ENCODE measurements at places on chromosomes 5 and 9. TPM values are rescaled to one million over a fixed set of nuclear protein-coding genes. Genes with fewer than 3 reads are reported as not detected.

Gene ADAMTS19
- total RNA-seq, result 1.3 TPM

Gene BARHL1
- not detected for total RNA-seq

- DNase-seq, result no peak
Observed at GRCh38 chr5:115985802-115986757, 23.8 kb downstream of the LVRN start.

GRCh38 chr5:176772271-176773210 is 37.8 kb upstream of the UNC5A start:
- DNase-seq, result no peak

DNA sequence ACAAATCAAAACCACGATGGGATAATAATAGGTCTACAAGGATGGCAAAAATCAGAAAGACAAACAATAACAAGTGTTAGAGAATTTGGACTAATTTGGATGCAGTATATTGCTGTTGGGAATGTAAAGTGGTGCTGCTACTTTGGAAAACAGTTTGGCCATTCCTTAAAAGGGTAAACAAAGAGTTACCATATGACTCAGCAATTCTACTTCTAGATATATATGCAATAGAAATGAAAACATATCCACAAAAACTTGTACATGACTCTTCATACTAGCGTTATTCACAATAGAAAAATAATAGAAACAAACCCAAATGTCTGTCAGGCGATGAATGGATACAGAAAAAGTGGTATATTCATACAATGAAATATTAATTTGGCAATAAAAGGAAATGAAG is 58.3 kb downstream of the JAK2 start:
- DNase-seq, result no peak

GRCh38 chr5:102678267-102679058 is 76.6 kb upstream of the PAM start:
- no peak for DNase-seq

Gene BNC2
- total RNA-seq, result 1.8 TPM

DNA sequence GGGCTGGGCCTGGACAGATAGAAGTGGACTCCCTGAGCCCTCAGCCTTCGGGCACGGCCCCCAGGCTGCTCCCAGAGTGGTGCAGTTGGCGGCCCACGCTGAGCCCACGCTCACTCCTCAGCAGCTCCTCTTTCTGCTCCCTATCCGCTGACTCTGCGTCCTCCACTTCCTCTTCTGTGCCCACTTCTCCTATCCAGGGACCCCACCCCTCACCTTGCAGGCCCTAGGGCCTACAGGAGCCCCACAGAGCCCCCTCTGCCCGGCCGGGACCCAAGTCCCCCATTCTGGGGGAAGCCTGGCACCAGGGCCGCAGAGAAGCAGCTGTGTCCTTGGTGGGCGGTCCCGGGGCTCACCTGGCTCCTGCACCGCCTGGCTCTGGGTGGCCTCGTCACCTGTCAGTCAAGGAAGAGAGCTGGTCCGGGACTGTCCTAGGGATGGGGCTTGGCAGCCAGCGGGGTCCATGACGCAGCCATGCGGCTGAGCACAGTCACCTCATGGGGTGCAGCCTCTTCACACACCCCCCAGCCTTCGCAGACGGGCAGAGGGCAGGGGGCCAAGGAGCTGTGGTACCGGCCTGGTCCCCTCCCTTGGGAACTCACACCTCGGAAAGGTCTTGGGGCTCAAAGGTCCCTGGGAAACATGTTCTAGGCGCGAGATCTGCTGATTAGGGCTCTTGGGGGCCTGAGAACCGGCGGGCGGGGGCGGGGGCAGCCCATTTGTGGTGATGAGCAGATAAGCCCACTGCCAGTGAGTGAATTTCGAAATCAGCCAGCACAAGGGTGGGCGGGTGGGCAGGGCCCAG is 5.4 kb upstream of the NRARP start:
- DNase-seq, result peak; percentile 87

Gene PROB1
- 1.3 TPM for total RNA-seq

GRCh38 chr9:76730801-76731200 is 33.4 kb upstream of the PCA3 start:
- no peak for DNase-seq

Gene DIRAS2
- total RNA-seq, result 0.52 TPM

GRCh38 chr9:116555119-116555518 is 132.0 kb upstream of the TRIM32 start:
- no peak for DNase-seq

DNA sequence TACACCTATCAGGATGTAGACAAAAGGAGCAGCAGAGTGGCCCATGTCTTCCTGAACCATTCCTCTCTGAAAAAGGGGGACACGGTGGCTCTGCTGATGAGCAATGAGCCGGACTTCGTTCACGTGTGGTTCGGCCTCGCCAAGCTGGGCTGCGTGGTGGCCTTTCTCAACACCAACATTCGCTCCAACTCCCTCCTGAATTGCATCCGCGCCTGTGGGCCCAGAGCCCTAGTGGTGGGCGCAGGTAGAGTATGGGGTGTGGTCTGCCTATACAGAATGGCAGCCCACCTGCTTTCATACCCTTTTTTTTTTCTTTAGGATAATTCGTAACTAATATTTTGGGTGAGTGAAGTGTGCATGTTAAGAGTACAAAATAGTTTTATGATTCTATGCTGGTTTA is 1.1 kb downstream of the SLC27A6 start:
- no peak for DNase-seq

DNA sequence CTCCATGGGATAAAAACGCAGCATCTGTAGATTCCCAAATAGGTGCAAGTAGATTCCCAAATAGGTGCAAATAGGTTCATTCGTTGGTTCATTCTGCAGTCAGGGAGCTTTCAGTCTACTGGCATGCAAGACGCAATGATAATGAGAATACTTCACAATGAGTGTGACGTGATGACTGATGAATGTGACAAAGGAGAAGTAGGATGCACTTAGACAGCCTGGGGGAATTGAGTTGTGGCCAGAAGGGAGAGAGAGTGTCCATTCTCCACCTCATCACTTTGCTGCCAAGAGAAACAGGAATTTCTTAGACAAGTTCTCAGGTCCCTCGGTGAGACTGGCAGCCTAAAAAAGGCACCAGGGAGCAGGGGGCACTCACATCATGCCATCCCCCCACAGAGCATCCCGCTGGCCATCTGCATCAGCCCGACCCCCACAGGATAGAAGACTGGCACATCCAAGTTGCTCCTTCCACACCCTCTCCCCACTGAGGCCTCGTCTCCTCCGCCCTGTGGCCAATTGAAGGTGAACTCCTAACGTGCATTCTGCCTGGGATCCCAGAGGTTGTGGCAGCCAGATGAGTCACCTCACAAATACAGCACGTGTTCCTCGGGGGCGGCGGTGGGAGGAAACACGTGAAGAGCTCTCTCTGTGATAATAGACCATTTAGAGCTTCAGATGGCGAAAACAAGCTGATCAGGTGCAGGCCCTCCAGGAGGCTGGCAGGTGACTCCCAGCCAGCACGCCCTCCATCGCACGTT is 19.9 kb upstream of the KCNIP1 start:
- peak; percentile 47 for DNase-seq

DNA sequence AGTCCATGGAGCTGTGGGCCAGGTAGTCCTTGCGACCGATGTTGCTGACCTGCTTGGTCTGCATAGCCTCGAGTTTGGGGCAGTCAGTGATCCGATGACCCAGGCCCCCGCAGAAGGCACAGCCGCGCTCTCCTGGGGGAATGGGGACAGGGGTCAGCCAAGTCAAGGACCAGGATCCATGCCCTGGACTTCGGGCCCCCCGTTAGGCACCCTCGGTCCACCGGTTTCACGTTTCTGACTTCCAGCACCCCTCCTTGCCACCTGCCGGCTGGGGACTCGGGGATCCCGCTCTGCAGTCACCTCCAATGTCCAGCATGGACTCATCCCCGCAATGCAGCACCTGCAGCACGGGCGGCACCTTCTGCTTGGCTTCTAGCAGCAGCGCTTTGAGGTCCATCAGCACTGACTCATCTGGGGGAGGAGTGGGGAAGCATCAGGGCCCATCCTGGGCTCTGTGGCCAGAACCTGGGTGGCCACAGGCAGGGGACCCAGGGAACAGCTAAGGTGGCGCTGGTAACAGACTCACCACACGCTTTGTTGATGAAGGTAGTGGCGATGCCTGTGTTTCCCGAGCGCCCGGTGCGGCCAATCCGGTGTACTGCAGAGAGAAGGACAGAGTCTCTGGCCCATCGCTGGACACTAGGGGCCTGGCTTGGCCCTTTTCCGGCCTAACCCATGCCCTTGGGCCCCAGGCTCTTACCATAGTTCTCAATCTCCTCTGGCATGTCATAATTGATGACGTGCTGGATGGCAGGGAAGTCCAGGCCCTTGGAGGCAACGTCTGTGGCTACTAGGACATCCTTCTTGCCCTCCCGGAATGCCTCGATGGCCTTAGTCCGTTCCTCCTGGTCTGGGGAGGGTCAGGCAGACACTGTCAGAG is 2.4 kb upstream of the DOK3 start:
- no peak for DNase-seq

Gene DMRT2
- not detected for total RNA-seq

Gene ZDHHC11B
- total RNA-seq, result 8.9 TPM

DNA sequence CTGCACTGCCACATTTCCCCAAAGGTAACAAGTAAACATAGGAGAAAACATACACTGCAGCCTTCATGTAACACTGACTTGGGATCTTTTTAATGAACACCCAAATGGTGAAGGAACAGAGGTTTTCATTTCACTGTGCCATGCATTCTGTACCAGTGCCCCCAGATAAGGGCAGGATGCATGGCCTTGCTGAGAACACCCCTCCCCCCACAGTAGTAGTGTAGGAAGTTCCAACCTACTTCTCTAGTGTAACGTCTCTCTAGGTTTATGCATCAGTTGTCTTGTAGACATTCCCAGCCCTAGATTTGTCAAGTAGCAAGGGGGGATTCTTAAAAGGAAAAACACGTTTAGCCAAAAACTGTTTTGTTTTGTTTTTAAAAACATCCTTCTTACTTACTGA is 29.9 kb downstream of the MAP3K1 start:
- no peak for DNase-seq

Gene SHC3
- total RNA-seq, result 6.9 TPM

Gene BSPRY
- total RNA-seq, result 47.0 TPM

DNA sequence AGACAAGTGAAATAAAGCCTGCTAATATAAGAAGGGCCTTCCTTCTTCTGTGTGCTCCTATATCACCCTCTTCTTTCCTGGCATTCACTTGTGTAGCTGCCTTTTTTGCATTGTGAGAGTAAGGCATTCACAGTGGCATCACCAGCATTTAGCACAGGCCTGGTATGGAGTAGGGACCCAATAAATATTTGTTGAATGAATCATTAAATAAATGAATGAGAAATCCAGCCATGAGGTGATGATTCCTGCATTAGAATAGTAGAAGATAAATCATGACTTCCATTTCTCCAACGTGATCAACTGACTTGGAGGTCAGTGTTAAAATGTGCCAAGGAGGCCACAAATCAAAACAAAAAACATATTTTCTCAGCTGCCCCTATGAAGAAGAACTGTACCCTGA is 3.9 kb downstream of the PLPPR1 start:
- DNase-seq, result no peak

Gene CCL27
- not detected for total RNA-seq

DNA sequence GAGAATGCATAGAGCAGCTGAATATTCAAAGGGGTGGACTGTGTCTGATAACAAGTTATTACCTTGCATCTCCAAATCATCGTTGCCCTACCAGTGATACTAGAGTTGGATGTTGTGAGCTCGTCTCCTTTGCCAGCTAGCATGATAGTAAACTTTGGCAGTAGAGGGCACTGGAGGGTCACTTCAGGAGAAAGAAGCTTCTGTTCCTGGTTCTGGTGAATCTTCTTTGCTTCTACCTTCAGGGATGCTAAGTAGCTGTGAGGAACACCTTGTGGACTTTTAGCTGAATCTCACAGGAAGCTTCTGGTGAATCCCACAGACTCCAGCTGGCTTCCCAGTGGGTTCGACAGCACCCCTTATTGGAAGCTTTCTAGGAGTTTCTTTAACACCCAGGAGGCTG is 626.6 kb upstream of the SGCD start:
- DNase-seq, result no peak

- DNase-seq, result no peak
Observed at GRCh38 chr9:128045831-128046230, 21.3 kb downstream of the NAIF1 start.

DNA sequence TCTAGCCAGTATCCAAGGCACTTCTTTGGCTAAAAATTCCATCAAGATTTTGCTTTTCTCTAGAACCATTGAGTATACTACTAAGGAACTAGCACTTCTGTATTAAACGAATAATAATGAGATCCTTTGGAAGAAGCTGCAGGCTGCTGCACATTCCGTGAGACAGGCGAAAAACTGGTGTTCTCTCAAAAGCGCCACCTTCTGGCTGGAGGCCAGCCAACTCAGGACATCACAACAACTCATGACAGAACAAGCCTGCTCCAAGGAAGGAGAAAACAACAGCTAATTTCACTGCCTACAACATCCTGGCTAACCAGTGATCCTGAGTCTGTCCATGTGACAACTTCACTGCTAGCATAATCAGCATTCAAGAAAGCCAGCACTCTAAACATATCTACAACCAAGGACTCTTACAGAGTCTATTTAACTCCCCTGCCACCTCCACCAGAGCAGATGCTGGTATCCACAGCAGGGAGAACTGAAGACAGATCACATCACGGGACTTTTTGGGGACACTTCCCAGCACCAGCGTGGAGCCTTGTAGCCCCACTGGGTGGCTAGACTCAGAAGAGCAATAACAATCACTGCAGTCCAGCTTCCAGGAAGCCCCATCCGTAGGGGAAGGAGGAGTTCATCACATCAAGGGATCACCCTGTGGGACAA is 150.5 kb downstream of the YTHDC2 start:
- peak; percentile 28 for DNase-seq

Gene HCN1
- total RNA-seq, result 3.0 TPM

Gene GGTA1
- total RNA-seq, result 2.6 TPM

- DNase-seq, result peak; percentile 4
Observed at GRCh38 chr9:114314256-114314867, 8.5 kb upstream of the ORM1 start.

- DNase-seq, result no peak
Observed at GRCh38 chr5:176703857-176704256, 56.6 kb downstream of the TSPAN17 start.

Gene MRPL50
- total RNA-seq, result 7.3 TPM

DNA sequence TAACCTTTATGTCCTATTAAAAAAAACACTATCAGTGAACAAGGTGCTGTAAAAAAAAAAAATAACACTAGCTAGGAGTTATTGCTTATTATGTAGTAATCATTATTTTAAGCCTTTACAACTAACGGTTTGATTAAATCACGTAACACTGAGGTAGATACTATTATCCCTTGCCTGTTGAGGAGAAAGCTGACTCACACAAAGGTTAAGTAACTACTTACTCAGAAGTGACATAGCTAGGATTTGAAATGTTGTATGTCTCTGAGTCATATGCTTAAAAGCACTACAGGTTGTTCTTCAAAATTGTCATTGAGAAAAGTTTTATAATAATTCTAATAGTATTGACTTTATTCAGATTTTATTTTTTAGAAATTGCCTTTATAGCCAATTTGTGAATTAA is 8.8 kb downstream of the TENT2 start:
- no peak for DNase-seq

Gene NTNG2
- 0.26 TPM for total RNA-seq
